Tibial nerve (tissue), 4 donors: ENCODE measurements at places on chromosomes 6 and 20. TPM values are rescaled to one million over a fixed set of nuclear protein-coding genes. Genes with fewer than 3 reads are reported as not detected.

Gene GRIK2
- total RNA-seq, result 5.4 TPM

DNA sequence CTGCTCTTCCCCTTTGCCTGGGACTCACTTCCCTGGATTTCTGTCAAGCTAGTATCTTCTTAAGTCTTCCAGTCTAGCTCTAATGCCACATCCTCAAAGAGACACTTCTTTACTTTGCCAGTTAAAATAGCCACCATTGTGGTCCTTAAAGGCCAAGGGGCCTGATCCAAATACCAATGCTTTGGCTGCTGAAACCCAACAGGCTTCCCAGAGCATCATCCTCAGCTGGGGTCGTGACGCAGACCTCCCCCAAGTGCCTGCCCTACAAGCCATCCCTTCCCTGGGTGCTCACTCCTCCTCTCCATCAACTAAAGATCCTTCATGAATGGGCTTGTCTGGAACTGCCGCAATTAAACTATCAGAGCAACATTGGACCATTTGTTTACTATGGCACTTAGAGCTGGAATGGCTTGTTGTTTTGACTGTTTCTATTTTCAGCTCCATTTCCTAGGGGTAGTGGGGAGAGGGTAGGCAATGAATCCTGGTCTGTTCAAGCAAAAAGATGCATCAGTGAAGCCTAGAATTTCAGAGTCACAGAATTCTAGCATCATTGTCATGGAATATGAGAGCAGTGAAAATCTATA is 79.6 kb upstream of the SIRPA start:
- no peak for DNase-seq

DNA sequence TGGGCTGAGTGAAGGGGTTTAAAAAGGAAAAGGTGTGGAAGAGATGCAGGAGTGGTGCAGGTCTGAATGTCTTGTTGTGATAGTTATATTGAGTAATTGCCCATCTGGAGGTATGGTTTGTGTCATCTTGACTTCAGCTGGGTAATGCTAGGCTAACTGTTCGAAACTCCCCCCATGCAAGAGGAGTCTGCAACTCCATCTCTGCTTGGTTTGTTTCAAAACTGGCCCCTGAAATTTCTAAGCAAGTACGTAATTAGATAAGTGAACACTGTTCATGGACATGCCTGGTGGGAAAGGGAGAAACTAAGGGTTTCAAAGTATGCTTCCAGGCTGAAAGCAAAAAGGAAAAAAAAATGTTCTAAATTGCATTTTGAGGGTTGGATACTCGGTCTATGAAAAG is 17.1 kb downstream of the TTK start:
- DNase-seq, result no peak

Gene EYA2
- 15.5 TPM for total RNA-seq

DNA sequence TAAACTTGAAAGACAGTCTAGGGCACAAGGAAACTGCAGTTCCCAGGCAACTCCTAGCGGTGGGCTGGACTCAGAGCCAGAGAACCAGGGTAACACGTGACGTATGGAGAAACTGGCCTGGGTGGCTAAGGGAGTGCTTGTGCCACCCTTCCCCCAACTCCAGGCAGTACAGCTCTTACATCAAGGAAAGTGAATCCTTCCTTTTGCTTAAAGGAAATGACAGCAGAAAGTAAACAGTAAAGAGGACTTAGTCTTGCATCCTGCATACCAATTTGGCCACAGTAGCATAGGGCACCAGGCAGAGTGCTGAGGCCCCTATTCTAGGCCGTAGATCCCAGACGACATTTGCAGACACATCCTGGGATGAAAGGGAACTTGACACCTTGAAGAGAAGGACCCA is 322.8 kb downstream of the CD109 start:
- no peak for DNase-seq

DNA sequence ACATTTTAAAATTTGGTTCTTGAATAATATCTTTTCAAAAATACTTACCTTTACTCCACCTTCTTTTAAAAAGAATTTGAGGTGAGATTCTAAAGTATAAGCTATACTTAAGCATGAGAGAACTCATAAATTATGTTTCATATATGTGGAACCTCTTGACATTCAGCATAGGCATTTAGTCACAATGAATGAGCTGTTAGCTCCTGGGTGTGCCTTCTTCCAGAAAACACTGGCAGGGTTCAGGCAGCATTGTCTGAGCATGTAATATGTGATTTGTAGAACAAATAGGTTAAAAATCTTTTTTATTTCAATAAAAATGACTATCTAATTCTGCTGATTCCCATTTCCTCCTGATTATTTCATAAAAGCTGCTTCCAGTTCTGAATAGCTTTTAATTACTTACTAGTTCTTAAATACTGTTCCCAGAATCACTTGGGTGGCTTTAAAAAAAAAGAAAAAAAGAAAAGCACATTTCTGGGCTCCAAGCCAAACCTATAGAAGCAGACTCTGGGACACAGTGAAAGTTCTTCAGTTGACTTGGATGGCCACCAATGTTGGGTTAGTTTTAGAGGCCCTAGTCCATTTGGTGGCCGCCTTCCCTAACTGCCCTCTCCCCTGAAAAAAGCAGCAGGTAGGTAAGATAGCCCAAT is 20.2 kb downstream of the RNF8 start:
- no peak for DNase-seq

DNA sequence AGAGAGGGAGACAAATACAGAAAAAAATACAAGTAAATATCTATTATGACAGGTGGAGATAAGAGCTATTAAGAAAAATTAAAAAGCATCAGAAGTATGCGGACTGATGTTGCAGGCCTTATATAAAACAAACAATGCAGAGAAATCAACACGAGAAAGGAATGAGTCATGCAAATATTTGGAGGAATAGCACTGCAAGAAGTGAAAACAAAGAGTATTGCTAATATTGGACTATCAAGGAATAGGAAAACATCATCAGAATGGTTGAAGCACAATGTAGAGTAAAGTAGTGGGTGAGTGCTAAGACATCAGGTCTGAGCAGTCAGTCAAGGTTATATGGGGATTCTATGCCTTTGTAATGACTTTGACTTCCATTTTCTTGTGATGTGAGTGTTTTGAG is 657.5 kb upstream of the GJE1 start:
- no peak for DNase-seq

DNA sequence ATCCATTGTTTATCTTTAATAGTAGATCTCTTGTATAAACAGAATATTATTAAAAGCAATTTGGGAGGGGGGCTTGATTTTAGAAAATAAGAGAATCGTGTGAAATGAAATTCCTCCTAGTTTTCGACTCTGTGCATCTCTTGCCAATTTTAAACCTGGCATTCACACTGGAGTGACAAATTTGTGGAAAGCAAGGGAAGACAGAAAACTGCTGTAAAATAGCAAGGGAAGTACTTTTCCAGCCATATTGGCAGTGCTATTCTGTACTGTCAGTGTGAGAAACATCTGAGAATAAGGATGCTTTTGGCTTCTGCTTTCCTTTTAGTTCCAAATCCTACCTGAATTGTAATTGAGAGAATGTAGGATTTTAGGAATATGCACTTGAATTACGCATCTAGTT is 40.2 kb downstream of the TOP1 start:
- DNase-seq, result no peak

DNA sequence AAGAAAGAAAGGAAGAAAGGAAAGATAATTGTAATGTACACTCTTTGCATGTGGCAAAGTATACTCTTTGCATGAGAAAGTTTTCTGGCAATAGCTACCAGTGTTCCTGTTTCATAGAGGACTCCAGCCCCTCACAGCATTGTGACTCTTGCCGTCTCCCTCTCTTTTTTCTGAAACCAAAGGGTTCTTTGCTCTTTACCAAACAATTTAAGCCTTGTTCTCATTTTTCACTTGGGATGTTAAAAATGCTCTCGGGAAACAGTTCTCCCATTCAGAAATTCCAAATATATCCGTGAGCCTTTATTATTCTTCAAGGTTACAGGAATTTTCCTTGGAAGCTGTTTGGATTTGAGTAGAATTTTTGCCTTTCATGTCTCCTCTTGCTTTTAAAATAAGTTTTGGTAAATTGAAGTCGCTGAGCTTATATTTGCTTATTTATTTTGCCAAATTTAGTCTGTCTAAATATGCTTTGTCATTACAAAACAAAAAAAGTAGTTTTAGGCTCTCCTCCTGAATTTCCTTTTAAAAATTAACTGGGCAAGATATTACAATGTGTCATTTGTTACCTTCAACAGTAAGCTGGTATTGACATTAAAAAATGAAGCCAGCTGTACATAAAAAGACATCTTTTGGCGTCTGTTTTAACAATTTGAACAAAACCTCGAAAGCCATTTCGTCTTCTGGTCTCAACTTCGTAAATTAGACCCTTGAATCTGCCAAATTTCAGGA is 103.8 kb upstream of the ARMC2 start:
- no peak for DNase-seq

Gene WDR27
- 33.9 TPM for total RNA-seq

Gene IMPG1
- total RNA-seq, result not detected

GRCh38 chr6:33977606-33978411 is 168.1 kb downstream of the GRM4 start:
- DNase-seq, result no peak

GRCh38 chr20:23094927-23095326 is 8.8 kb upstream of the CD93 start:
- DNase-seq, result no peak

GRCh38 chr20:54284928-54285704 is 77.2 kb downstream of the PFDN4 start:
- no peak for DNase-seq

DNA sequence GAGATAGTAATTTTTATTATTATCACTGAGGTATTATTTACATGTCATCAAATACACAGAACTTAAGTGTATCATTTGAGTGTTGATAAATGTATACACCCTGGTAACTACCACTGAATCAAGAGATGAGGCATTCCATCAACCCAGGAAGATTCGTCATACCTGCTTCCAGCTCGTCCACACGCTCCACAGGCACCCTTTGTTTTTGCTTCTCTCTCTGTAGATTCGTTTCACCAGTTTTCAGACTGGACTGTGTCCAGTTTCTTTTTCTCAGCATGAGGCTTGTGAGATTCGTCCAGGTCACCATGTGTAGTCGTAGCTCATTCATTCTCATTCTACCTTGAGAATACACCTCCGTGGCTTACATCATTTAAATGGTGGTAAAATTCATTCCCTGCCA is 64.5 kb downstream of the BFSP1 start:
- no peak for DNase-seq

DNA sequence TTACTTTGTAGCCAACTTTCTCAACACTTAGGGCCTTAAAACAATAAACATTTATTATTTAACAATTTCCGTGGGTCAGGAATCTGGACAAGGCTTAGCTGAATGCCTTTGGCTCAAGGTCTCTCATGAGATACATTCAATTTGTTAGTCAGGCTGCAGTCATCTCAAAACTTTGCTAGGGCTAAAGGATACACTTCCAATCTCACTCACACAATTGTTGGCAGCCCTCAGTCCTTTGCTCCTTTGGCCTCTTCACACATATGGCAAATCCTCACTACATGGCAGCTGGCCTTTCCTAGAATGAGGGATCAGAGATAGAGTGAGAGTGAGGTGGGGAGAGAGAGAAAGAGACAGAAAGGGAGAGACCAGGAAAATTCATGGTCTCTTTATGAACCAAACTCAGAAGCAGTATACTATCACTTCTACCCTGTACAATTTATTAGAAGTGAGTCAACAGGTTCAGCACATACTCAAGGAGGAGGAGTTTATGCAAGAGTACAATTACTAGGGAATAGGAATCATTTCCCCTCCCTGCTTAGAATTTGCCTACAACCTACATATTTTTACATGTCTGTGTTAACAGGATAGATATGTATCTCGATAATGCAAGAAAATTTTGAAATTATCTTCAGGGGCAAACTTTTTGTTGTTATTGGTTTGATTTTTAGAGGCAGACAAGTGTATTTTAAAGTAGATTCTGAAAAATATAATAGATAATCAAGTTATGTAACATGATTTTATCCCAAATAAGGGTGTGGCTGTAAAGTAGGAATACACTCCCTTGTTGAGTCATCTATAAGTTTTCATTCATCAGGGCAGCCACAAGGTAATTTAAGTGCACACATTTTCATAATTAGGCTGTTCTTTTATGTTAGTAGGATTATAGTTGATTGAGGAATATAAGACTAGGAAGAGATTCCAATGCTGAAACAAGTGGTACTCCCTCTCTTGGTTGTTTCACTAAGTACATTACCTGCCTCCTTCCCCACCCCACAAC is 85.9 kb upstream of the HMGCLL1 start:
- no peak for DNase-seq

Gene CNBD2
- 13.2 TPM for total RNA-seq

Gene SNAP91
- 0.42 TPM for total RNA-seq

- DNase-seq, result no peak
Observed at GRCh38 chr6:38118791-38119365, 299.4 kb downstream of the ZFAND3 start.

GRCh38 chr6:27962506-27962905 is 5.5 kb downstream of the OR2B6 start:
- DNase-seq, result no peak

Gene ARFGEF3
- total RNA-seq, result 5.9 TPM

- DNase-seq, result no peak
Observed at GRCh38 chr6:46876126-46876525, 45.6 kb downstream of the ADGRF5 start.

GRCh38 chr6:161721511-161721910 is 447.6 kb upstream of the AGPAT4 start:
- no peak for DNase-seq

- no peak for DNase-seq
Observed at GRCh38 chr6:150753371-150754064, 112.0 kb upstream of the MTHFD1L start.

Gene MLN
- total RNA-seq, result not detected

Gene TTLL9
- total RNA-seq, result 3.0 TPM

GRCh38 chr20:24776755-24777271 is 172.3 kb upstream of the CST7 start:
- DNase-seq, result no peak

DNA sequence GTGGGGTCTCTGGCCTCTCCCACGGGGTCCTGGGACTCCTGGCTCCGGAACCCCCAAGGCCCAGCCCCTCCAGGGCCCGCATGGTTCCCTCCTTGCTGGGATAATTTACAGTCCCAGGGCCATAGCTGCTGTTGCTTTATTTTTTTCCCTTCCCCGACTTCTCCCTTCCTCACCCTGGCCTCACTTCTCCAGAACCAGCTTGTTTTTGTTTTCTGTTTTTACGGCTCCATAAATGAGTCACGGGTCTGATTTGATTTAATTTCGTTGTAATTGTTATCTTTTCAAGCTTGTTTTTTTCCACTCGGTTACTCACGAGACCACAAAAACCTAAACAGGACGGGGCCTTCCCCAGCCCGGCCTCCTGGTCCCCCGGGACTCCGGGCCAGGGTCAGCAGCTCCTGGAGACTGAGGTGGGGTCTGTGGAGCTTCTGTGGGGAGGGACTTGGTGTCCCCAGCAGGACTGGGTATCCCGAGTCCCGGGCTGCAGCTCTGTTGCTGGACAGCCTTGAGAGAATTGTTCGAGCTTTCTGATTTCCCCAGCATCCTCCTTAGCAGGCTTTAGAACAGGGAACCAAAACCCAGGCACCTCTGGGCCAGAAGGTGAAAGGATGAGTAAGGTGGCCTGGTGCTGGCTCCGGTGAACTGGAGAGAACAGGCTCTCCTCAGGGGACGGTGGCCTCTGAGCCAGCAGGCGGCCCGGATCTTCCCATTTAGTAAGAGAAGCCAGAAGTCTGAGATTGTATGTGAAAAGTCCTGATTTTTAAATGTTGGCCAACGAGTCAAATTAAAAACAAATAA is 94.9 kb downstream of the CEBPB start:
- DNase-seq, result peak; percentile 63
